GM23338 (cell line): ENCODE measurements at places on chromosomes 5 and 9.

DNA sequence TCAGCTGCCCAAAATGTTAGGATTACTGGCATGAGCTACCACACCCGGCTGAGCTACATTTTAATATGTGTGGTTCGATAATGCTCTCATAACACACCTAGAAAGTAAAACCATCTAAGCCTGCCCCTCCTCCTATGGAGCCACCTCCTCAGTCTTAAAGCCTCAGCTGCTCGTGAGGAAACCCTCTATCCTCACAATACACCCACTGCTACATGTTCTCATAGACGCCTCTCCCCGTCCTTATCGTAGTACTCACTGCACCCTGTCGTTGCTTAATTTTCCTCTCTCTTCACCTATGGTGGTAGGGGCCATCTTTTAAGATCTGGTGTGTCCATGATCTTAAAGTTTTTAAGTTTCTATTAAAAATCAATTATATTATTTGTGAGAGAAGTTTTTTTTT is 72.9 kb downstream of the RCL1 start:
- no peak for DNase-seq

DNA sequence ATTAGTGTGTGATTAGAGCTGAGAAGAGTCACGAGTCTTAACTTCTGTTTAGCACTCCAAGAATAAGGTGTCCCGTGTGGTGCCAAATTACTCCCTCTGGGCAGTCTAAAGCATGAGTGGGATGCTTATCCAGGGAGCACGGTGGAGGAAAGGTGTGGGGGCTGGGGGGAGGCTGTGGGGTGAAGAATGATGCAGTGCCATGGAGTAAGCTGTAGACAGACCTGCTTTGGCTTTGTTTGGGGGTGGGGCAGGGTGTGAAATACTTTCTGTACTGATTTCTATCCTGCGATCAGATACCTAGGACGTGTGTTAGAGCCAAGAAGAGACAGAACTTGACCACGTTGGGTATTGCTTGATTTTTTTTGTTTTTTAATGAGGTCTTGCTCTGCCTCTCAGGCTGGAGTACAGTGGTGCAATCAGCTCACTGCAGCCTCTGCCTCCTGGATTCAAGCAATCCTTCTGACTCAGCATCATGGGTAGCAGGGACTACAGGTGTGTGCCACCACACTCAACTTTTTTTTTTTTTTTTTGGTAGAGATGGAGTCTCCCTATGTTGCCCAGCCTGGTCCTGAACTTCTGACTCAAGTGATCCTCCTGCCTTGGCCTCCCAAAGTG is 232.8 kb downstream of the MAN2A1 start:
- DNase-seq: no peak

DNA sequence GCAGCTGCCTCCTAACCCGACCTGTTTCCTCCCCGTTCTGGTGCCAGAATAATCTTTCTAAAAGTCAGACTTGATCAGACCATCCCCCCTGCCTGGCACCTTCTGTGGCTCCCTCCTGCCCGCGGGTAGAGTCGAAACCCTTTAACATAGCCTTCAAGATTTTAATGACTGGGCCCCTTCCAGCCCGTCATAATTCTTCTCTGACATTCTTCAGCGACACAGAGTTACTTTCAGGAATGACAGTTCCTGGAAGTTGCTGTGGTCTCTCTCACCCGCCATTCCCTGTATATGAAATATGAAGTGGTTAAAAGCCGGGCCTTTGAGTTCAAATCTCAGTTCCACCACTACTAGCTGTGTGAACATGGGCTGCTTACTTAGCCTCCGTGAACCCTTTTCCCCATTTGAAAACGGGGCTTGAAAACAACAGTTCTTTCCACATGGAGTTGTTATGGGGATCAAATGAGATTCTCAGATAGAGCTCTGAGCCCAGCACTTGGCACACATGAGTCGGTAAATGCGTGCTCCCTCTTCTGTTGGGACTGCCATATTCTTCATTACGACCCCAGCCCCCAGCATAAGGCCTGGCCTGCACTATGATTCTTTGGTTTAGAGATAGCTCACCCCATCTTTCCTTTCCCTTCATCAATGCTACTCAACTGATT is 737 bp downstream of the NANS start:
- DNase-seq: peak; percentile 30

- DNase-seq: peak; percentile 60
These were observed 808 bp downstream of the SPOCK1 start for GRCh38 chr5:137498301-137498735.

- DNase-seq: no peak
These were observed 87.6 kb downstream of the VAV2 start for GRCh38 chr9:133904346-133905090.

- DNase-seq: no peak
These were observed 219.1 kb downstream of the MED10 start for GRCh38 chr5:6158974-6159831.

DNA sequence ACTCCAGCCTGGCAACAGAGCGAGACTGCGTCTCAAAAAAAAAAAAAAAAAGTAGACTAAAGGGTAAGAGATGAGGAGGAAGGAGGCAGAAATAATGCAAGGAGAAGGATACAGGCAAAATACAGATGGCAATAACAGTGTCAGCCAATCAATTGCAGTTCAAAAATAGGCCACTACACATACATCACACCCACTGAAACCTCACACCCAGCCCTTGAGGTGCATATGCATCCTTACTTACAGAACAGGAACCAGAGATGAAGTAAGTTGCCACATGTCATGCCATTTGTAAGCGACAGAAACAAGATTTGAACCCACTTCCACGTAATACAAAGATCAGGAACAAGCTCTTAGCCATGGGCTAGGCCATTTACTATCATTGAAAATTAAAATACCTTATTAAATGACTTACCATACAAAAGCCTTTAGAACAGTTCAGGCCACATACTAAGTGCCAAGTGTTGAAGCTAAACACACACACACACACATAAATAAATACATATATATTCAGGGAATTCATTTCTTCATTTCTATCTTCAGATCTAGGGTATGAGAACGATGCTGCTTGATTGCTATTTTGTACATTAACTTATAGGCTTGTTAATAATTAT is 98.4 kb downstream of the FNBP1 start:
- DNase-seq: no peak

- no peak for DNase-seq
These were observed 148.7 kb upstream of the RANBP3L start for GRCh38 chr5:36450229-36451014.

GRCh38 chr5:168469816-168470215 is 16.5 kb upstream of the RARS1 start:
- DNase-seq: no peak

- no peak for DNase-seq
These were observed 17.5 kb downstream of the FBP2 start for GRCh38 chr9:94576131-94576530.

GRCh38 chr9:30048396-30048795 is 2336.0 kb upstream of the ACO1 start:
- no peak for DNase-seq

DNA sequence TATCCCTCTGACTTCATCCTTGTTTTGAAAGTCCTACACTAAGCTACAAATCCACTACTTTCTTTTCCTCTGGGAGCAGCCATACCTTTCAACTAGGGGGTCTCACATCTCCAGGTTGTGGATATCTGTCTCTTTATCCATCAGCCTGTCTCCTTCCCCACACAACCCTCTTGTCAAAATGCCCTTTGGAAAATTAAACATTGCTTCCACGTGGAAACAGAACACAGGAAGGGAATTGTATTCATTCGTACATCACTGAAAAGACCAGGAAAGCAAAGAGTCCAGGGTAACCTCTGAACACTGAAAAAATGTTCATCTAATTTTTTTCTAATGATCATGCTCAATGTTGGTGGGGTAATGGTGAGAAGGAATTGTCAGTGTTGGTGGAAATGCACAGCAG is 203.6 kb downstream of the NR3C1 start:
- no peak for DNase-seq
